ENCODE measurements at places on chromosomes 5 and 9. TPM values are rescaled to one million over a fixed set of nuclear protein-coding genes. Genes with fewer than 3 reads are reported as not detected.

The IFNA17 gene
- not detected for total RNA-seq

The TLX3 gene
- not detected for total RNA-seq

DNA sequence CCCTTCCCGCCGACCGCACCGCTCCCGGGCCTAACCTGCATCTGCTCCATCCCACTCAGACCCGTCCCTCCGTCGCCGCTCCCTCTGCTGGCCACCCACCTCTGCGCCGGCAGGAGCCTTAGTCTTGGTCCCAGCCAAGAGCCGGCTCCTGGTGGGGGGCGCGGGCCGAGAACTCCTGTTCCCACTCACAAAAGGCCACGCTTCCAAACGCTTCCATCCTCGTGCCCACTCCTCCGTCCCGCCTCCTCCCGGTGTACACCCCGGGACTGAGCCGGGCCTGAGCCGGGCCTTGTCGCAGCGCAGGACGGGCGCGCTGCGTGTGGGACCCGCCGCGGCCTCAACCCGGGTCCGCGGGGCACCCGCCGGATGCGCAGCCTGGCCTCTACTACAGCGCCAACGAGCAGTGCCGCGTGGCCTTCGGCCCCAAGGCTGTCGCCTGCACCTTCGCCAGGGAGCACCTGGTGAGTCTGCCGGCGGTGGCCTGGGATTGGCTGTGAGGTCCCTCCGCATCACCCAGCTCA, 7.5 kb downstream of the ADAMTS13 start:
- peaks cover 1% of the 10 kb centered on the region for H3K4me1 ChIP-seq
- no peak for DNase-seq
- H3K4me3 ChIP-seq: no peak overlapping the region
- H3K27me3 ChIP-seq: no peaks in the 10 kb centered on the region
- H3K27ac ChIP-seq: no peak overlapping the region

The S1PR3 gene
- total RNA-seq: 1.9 TPM
